ENCODE measurements at places on chromosomes 13 and 19. TPM values are rescaled to one million over a fixed set of nuclear protein-coding genes. Genes with fewer than 3 reads are reported as not detected.

DNA sequence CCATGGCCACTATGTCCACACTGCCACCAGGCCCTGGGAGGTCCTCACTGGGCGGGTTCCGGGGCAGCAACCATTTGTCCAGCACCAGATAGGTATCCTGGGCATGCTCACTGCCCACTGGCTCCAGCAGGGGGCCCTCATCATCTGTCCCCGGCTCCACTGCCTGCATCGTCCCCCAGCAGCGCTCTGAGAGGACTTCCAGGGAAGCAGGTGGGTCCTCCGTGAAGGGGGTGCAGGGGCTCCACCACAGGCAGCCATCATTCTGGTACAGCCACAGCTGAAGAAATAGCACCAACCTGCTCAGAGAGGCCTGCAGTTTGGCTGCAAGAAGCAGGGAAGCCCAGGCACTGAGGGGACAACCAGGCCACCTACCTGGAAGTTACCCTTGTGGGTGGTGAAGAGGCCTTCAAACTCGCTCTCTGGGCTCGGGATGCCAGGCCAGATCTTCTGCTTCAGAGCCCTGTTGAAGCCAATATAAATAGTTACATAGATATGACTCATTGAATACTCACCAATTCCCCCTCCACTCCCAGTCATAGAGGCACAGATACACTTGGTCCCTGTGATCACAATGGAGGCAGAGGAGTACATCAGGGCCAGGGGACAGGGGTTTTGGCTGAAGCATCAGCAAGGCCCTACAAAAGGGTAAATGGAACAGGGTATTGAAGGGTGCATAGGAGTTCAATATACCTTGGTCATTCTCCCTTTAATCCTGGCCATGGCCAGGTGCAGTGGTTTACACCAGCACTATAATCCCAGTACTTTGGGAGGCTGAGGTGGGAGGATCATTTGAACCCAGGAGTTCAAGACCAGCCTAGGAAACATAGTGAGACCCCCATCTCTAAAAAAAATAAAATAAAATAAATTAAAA is 4.1 kb downstream of the SWSAP1 start:
- no peak for DNase-seq

GRCh38 chr19:39284032-39284431 is 12.2 kb upstream of the IFNL1 start:
- DNase-seq: no peak

DNA sequence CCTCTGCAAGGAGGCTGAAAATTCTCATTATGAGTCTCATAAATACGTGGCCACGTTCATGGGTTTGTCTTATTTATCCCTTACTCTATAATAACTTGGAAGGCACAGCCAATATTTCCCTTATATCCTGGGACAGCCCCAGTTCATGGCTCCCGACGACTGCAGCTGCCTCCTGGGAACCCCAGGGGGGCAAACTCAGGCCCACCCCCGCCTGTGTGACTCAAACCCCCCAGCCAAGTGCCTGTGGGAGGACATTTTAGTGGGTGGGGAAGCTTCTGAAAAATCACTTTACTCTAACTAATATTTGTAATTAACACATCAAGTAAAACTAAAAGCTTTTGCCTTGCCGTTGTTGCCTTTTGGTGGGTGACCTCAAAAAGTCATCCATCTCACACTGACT is 14.3 kb downstream of the RASA3 start:
- no peak for DNase-seq

DNA sequence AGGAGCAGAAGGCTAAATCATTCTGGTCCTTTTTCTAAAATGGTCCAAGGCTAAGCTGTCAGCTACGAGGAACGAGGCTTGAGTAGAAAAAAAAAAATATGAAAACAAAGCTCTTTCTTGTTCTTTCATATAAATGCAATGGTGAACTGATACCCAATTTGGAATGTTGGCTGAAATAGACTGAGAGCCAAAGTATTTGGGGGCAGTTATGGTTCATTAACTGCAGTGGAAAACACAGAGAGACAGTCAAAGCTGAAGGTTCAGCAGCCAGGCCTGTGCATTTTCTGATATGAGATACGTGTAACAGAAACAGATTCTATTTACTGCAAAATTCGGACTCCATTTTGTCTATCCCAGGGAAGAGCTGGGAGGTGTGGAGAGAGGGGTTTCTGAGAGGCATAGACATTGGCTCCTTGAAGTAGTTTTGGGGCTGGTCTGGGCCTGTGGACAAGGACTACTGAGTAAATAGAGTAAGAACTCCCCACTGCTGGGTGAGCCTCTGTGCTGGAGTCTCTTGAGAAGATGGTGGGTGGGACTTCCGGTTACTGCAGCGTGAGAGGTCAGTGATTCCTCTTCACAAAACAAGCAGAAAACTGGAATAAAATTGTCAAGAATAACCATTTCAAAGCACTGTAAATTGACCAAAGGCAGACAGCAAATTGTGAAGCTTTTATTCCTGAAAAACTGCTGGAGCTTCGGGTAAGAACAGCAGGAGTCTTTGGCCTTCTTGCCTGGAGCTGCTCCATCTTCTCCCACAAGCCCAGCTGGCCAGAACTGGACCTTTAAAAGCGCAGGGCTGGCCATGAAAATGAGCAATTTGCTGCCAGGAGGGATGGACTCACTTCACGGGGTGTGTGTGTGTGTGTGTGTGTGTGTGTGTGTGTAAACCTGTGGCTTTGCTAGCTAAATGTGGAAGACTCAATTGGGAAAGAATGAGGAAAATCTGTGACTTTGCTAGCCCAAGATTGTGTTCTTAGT is 43.1 kb upstream of the CNMD start:
- DNase-seq: no peak

- DNase-seq: no peak
These were observed 132.6 kb downstream of the COG6 start for GRCh38 chr13:39788102-39788501.

DNA sequence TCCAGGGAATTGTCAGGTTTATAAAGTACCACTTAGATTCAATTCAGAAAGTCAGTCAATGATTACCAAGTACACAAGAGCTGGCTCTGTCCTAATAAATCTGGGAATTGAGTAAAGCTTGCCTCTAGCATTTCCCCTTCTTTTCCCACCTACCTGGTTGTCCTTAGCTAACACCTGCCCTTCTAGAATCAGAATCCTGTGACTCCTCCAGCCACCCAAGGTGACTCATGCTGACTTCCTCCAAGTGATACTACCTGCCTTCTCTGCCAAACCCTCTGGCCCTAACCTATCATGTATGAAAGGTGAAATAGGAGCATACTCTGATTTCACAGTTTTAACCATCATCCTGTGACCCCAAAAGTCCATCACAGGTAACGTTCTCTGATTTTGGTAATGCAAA is 151.2 kb downstream of the DIAPH3 start:
- DNase-seq: no peak

DNA sequence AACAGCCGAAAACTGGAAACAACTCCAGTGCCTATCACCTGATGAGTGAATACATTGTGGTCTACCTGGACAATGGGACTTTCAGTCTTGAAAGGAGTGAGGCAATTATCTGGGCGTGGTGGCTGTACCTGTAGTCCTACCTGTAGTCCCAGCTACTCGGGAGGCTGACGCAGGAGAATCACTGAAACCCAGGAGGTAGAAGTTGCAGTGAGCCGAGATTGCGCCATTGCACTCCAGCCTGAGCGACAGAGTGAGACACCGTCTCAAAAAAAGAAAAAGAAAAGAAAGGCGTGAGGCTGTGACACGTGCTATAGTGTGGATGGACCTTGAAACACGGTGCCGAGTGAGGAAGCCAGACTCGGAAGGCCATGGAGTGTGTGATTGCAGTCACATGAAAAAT is 4.1 kb upstream of the NTN5 start:
- no peak for DNase-seq

DNA sequence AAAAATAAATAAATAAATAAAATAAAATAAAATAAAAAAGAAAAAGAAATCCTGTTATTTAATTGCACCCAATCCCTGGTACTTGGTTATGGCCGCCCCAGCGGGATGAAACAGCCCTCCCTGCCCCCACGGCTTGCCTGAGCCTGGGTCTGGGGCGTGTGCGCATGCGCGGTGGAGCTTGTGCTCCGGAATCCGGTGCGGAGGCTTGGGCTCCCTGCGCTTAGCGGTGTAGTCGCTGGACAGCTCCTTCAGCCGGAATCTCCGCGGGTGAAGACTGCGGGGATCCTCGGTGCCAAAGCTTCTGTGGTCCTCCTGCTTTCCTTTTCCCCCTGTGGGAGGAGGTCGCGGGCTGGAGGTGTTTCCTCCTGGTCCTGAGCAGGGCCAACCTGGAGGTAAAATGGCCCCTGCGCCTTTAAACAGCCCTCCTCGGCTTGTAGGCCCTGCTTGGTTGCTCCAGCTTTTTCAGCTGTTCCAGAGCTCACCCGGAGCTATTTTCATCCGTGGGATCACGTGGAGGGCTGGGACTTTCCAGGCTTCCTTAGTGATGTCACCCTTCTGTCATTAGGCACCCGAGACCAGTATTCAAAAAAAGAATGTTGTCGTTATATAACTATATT is at the start of gene PLA2G4C:
Gene PLA2G4C, minus strand, starts transcription at position 468 of the 617 bp plus-strand sequence. CDS start 4,288 bp downstream, outside the sequence.
- DNase-seq: peak; percentile 84

- no peak for DNase-seq
These were observed 492.7 kb downstream of the GPC5 start for GRCh38 chr13:91891141-91891540.

- DNase-seq: no peak
These were observed 517 bp upstream of the LTBP4 start for GRCh38 chr19:40600570-40601133.

DNA sequence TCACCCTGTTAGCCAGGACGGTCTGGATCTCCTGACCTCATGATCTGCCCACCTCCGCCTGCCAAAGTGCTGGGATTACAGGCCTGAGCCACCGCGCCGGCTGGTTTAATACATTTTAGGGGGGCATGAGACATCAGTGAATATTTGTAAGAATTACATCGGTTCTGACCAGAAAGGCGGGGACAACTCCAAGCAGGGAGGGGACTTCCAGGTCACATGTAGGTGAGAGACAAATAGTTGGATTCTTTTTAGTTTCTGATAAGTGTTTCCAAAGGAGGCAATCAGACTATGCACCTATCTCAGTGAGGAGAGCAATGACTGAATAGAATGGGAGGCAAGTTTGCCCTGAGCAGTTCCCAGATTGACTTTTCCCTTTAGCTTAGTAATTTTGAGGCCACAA is 3.7 kb upstream of the ZNF552 start:
- no peak for DNase-seq

GRCh38 chr13:32590266-32590665 is 4.0 kb downstream of the PDS5B start:
- no peak for DNase-seq

Gene FOXO1
- polyA plus RNA-seq: 115 TPM

Gene CABP5
- polyA plus RNA-seq: not detected

Gene CPT1C
- polyA plus RNA-seq: not detected

Gene CYP4F11
- polyA plus RNA-seq: not detected

Gene LGALS4
- polyA plus RNA-seq: not detected

Gene SLC10A2
- polyA plus RNA-seq: not detected

Gene ZNF536
- polyA plus RNA-seq: 0.63 TPM

Gene SYCN
- polyA plus RNA-seq: not detected
